Left ventricle myocardium superior (tissue), 1 donor: ENCODE measurements at places on chromosomes 11 and 22.

- no peak for DNase-seq
Observed at GRCh38 chr11:75543806-75544205, 18.1 kb upstream of the GDPD5 start.

- peak; percentile 80 for DNase-seq
Observed at GRCh38 chr22:42648368-42649245, 585 bp downstream of the CYB5R3 start.

DNA sequence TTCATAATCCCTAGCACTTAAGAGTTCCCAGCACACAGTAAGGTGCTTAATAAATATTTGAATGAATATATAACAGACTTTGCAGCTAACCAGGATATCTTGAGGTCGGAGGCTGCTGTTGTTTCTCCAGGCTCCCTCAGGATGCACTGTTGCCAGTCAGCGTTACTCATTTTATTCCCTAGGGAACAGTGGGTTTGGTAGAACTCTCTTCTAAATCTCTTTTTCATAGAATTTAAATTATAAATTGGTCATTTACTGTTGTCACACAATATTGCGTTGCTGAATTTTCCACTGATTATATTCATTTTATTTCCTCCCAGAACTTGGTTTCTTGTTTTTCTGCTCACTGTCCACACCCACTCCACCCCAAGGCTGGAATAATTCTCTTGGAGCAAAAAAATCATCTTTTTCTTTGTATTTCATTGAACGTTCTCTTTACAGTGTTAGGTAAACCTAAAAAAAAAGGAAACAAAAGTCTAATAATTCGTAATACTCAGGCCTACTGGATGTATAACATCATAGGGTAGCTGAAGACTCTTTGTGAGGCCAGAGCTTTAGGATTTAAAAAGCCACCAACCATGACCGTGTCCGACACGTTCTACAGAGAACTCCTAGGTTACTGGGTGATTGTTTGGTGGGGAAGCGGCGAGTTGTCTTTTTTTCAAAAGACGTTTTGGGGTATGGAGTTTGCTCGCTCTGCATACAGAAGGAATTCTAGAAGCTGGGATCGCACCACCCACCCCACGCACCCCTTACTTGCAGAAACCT is 766 bp upstream of the CAPRIN1 start:
- no peak for DNase-seq

GRCh38 chr11:96051820-96052219 is 127.9 kb upstream of the MTMR2 start:
- DNase-seq = no peak

- peak; percentile 58 for DNase-seq
Observed at GRCh38 chr11:16785520-16786128, 47.2 kb downstream of the C11orf58 start.

DNA sequence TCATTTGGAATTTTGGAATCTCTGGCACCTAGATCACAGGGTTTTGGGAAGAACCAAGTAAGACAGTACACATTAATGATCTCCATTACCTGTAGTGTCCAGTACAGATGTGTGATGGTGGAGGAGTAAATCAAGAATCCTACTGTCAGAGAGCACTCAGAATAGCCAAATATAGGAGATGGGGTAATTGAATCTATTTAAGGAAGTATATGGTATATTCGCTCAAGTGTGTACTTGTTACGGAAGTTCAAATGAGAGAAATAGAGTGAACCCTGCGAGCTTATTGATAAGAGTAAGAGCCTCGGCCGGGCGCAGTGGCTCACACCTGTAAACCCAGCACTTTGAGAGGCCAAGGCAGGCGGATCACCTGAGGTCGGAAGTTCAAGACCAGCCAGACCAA is 2.2 kb downstream of the SPCS2 start:
- no peak for DNase-seq

DNA sequence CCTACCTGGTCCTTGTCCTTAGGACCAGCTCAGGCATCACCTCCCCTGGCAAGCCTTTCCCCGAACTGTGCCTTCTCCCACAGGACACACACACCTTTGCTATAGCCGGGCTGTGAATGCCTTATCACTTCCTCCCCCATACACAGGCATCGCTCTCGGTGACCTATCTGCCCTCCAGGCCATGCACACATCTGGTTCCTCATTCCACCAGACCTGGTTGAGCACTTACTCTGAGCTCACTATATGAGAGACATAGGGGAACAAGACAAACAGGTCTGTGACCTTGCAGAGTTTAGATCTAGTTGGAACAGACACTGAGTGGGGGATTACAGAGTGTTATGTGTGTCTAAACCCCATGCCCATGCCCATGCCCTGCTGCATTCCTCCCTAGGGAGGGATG is 3.1 kb upstream of the BCR start:
- DNase-seq = no peak

DNA sequence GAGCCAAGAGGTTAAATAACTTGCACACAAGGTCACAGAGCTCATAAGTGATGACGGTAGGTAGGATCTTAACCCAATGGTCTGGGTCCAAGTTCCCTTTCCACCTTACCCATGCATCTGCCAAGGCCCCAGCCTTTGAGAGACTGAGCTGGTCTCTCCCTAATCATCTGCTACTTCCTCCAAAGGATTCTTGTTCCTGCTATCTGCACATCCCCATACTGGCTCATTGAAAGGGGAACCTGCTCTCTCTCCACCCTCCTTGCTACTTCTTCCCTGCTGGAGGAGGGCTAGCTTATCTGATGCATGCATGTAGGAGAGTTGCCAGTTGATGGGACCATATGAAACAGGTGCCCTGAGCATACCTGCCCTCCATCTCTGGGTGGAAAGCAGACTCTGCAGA is 47.7 kb downstream of the COMMD9 start:
- no peak for DNase-seq

DNA sequence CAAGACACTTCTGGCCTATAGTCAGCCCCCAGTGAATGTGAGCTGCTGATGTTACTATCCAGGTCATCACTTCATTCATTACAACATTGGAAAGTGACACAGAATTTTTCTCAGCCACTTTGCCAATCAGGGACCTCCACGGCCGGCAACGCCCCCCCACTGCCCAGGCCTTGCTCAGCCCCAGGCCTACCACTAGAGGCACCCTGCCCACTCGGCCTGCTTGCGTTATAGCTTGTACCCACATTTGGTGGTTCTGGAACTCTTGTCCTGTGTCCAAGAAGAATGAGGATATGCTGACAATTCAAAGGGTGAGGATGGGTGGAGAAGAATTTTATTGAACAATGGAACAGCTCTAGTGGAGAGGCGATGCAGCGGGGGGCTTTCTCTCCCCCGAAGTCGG is 96.2 kb downstream of the TSPAN18 start:
- DNase-seq = no peak

- DNase-seq = no peak
Observed at GRCh38 chr22:35537232-35537631, 3.4 kb upstream of the RASD2 start.

DNA sequence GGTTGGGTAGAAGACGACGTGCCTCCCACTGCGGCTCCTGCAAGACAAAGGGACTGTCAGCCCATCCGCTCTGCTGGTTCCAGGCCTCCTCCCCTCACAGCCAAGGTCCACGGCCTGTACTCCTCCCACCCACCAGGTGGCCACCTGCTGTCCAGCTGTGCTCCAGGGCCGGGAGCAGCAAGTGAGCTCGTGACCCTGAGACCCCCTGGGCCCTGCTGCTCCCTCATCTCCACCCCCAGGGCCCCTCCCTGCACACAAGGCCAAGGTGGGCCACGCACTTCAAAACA is 27.4 kb downstream of the TSPAN4 start:
- no peak for DNase-seq
